ENCODE measurements at places on chromosomes 7 and 10.

GRCh38 chr10:79446758-79447084, 1.3 kb upstream of the ZCCHC24 start:
- DNase-seq = no peak

DNA sequence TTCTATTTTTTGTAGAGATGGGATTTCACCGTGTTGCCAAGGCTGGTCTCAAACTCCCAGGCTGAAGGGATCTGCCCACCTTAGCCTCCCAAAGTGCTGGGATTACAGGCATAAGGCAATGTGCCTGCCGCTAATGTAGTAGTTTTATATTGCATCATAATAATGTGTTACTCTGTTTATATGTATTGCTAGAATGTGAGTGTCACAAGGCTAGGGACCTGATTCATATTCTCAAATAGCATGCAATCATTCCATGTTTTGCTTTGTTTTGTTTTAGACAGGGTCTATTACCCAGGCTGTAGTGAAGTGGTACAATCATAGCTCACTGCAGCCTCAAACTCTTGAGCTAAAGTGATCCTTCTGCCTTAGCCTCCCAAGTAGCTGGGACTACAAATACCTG, 13.5 kb downstream of the CCL26 start:
- no peak for DNase-seq

DNA sequence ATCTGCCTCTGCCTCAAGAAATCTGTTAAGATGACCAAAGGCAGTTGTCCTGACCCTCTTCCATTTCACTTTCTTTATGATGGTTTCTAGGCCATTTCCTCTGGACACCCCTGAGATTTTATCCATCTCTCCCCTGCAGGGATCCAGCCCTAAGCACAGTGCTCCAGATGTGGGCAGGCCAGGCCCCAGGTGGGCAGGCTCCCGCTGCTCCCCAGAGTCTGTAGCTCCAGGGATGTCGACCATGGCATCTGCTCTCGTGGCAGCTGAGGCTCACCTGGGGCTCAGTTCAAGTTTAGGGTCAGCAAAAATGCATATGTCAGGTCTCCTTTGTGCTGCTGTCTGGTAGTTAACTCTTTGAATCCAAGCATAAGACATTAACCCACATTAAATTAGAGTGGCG, 11.8 kb downstream of the CEP41 start:
- DNase-seq = no peak

- no peak for DNase-seq
Observed at GRCh38 chr10:88877298-88877697, 2.7 kb upstream of the STAMBPL1 start.

GRCh38 chr10:103783681-103784080, 71.7 kb downstream of the SH3PXD2A start:
- DNase-seq = no peak

DNA sequence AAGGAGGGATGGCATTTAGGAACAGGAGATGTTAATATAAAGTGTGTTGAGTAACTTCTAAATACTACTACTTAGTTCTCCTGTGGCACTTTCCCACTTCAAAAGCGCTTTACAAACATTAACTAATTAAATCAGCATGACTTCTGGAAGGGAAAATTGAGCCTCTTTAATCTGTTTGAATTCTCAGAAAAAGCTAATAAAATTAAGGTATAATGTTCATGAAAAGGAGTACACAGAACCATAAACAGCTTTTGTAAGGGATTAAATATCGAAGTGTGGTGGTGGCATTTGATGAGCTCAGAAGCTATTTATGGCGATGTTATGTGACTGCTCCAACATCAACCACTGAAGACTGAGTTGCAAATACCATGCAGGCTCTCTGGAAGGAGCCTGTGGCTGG, 10.2 kb upstream of the VAX1 start:
- DNase-seq = no peak

GRCh38 chr10:108545921-108546320, 1377.4 kb downstream of the XPNPEP1 start:
- DNase-seq = no peak

DNA sequence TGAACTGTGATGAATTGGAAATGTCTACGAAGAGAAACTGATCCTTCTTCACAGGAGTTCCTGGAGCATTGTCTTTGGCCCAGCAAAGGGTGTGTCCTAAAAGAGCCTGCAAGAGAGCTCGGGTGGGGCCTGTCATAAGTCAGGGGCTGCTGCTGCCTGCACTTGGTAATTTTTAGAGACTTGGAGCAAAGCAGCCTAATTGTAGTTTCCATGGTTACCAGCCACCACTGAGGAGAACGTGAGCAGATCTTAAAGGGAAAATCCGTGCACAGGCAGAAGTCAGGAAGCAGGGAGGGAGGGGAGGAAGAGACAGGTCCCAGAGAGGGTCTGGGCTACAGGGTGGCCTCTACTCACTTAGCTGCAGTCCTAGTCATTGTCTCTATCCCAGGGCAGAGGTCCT, 463.6 kb downstream of the PLXNA4 start:
- no peak for DNase-seq
